Peyer's patch (tissue), 4 donors: ENCODE measurements at places on chromosomes 2 and 18. TPM values are rescaled to one million over a fixed set of nuclear protein-coding genes. Genes with fewer than 3 reads are reported as not detected.

DNA sequence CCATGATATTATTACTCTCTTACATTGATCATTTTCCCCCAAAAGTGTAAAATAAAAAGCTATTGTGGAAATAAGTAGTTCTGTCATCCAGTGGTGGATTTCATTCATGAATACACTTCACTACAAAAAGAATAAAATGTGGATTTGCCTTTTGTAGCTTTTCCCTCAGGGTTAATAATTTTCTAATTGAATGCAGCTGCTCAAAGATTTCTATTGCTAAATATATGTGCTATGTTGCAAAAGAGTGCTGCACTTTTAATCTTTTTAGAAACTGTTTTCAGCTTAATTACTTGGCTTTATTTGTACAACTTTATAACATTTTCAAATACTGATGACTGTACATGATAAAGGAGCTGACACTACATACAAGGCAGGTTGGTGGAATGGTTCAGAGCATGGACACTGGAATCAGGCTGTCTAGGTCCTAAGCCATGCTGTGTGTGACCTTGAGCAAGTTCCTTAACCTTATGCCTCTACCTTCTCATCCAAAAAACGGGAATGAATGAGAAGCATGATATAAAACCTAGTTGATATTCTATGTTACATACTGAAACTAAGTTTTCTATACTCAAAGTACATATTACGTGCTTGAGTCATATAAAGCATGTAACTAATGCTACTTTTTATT, 128.8 kb downstream of the THSD7B start:
- no peak for DNase-seq

DNA sequence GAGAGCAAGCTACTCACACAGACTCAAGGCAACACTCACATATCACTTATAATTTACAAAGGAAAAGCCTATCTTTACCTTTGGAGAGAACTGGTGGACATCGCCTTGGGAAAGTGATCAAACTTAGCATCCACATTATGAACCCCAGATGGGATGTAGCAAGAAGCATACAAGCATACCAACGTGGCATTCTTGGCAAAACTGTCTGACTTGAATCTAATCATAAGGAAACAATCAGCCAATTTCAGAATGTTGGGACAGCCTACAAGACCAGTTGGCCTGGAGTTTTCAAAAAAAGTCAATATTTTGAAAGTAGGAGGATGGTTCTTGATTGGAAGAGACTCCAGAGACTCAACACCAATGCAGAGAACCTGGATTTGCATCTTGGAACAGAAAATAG, 79.1 kb upstream of the PMAIP1 start:
- no peak for DNase-seq

- no peak for DNase-seq
Measured at GRCh38 chr2:242041816-242042215, 172.3 kb downstream of the RTP5 start.

DNA sequence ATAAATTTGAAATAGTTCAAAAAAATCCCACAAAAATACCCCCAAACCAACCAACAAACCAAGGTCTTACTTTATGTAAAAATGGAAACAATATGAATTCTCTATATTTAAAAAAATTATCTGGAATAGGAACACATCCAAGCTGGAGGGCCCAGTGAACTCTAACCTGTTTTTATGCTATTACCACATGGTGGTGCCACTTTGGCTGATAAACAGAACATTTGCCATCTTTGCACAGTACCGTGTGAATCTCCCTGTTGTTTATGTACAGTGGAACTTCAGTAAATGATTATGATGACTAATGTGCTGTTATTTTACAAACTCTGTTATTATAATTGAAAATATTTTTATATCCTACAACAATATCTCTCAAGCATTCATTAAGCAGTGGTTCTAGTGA, 145.3 kb upstream of the SMAD7 start:
- DNase-seq = no peak

DNA sequence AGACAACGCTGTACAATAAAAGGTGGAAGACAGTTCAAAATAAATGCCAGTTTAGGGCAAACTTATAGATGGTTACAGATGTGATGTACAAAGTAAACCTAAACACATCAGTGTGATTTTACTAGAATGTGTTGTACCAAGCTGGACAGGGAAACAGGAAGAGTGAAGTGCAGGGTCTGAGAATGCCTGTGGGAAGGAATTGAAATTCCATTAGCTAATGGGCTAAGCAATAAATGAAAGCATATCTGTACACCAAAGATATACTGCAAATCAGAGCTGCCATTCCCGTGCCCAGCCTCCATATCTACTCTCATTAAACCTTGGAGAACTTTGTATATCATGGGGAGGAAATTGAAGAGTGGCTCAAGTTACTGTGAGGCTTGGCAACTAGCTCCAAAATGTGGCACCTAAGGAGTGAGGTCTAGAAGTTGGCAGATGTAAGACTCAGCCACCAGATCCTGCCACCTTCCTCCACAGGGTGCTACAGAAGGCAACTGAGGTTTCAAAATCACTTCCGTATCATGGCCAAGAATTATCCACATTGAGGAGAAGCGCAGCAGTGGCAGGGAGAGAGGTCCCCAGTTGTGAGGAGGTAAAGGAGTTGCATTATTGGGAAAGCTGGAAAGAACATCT, 277.8 kb downstream of the TCF4 start:
- DNase-seq = no peak

DNA sequence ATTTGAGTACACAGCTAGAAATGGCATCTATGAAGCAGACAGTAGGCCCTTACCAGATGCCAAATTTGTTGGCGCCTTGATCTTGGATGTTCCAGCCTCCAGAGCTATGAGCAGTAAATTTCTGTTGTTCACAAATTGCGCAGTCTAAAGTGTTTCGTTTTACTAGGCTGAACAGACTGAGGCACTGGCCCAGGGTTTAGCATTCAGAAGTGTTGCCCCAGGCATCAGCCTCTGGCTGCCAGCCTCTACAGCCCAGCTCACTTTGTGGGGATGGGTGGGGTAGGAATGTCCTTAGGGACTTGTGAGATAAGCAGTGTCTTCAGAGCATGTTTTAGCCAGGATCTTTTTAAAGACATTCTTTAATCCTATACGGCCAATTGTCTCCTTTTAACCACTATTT, 51.5 kb upstream of the MGAT5 start:
- no peak for DNase-seq

Gene OR6B2
- not detected for total RNA-seq

DNA sequence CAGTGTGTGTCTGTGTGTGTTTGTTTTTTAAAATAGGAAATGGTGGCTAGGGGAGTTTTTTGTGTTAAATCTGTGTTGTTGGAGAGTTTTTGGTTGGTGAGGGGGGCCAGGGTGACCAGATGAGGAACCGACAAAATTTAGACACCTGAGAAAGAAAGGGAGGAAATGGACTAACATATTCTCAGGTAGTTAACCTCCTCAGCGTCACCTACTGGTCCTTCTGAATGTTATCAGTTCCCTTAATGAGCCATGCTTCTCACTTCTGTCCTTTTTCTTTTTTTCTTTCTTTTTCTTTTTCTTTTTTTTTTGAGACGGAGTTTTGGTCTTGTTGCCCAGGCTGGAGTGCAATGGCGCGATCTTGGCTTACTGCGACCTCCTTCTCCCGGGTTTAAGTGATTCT, 107.0 kb downstream of the FMNL2 start:
- no peak for DNase-seq

DNA sequence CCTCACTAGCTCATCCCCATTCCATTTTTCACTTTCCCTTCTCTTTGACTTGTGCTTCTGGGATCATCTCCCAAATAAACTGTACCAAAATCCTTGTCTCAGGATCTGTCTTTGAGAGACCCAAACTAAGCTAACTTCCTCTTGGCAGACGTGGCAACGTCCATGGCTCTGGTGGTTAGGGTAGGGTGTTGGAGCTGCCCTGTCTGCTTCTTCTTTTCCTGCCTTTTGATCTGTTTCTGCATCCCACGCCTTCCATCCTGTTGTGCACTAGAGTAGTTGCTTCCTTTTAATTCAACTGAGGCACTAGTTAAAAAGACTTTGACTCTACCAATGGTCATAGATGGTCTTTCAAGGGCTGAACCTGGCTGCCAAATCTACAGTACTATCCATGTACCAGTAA, 5.5 kb upstream of the MAP4K4 start:
- DNase-seq = no peak

Gene PSMA8
- not detected for total RNA-seq

- DNase-seq = no peak
Measured at GRCh38 chr2:98545591-98545990, 62.7 kb downstream of the COA5 start.

DNA sequence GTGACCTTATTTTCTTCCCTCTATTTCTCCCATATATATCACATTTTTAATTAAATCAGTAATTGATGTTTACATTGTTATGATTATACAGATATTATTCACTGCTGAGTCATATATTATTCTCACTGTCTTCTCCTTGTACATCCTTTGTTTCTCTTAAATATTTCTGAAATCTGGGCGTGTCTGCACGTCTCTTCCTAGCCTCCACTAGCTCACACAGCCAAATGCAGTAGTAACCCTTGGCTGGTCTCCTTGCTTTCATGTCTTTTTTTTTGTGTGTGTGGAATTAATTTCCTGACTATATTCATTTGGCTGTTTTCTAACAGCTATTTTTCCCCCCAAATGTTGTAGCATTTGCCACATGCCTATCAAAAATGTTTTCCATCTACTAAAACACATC, 15.8 kb downstream of the CCNYL1 start:
- no peak for DNase-seq

DNA sequence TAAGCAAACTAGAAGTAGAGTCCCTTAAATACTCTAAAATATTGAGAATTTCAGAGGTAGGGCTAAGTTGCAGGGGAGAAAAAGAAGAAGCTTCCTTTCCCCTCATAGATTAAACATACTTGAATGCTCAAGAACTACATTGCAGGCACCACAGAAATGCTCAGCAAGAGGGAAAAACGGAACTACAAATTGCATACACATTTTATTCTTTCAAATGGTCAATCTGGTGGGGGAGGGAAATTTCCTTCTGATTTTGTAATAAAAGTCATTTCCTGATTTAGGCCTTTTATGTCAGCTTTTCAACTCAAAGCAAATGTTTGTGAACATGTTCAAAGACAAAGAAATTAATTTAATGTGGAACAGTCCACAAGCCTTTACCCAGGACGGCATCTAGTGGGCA, 33.0 kb downstream of the FARSB start:
- DNase-seq = no peak

Gene ACADL
- 0.54 TPM for total RNA-seq

GRCh38 chr2:177554365-177554764, 161.8 kb downstream of the AGPS start:
- DNase-seq = no peak

GRCh38 chr2:138476940-138477339, 24.6 kb upstream of the SPOPL start:
- no peak for DNase-seq
